Activated CD4-positive, alpha-beta T cell treated with anti-CD3 and anti-CD28 coated beads for 1 hour (primary cell): ENCODE measurements at places on chromosomes 1 and 21.

GRCh38 chr1:8359617-8360481 is 41.9 kb downstream of the SLC45A1 start:
- no peak for DNase-seq

- DNase-seq: no peak
Observed at GRCh38 chr1:37890378-37891014, 31.1 kb upstream of the MTF1 start.

GRCh38 chr1:66431999-66432398 is 102.0 kb upstream of the SGIP1 start:
- DNase-seq: no peak

DNA sequence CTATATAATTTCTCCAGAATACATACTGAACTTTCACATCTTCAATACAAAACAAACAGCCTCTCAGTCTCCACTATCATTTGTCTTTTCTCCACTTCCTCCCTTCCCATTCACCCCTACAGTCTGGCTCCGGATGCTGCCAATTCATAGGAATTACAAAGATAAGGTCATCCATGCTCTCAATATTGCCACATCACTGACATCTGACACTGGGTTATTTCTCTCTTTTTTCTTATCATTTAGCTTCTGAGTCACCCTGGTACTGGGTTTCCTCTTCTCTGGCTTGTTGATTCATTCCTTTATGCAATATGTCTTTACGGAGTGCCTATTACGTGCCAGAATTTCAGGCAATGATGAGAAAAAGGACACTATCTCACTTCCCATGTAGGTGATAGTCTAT is 3.1 kb upstream of the SH3BP5L start:
- DNase-seq: no peak

GRCh38 chr1:45492691-45493090 is 1.7 kb upstream of the TESK2 start:
- no peak for DNase-seq

DNA sequence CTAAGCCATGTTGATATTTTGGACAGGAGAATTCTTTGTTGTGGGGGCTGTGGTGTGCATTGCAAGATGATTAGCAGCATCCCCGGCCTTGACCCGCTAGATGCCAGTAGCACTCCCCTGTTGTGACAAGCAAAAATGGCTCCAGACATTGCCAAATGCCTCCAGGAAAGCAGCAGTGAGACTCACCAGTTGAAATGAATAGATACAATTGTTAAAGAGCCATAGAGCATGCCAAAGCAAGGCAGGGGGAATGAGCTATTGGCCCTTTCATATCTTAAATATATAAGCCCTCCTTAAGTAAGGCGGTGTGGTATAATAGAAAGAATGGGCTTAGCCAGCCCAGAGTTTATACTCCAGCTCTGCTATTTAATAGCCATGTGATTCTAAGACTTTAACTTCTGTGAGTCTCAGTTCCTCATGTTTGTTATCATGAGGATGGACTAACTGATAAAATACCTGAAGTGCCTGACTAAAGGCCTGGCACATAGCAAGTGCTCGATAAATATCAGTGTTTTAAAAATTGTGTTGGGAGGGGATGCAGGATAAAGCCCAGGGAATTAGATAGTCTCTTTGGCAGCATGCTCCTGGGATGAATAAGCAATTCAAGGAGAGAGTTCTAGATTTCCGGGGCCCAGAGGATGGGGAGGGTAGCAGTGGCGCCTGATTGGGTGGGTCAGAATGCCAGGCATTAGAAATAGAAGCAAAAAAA is 21.1 kb upstream of the RGS4 start:
- no peak for DNase-seq

GRCh38 chr1:35619237-35620121 is 21.8 kb downstream of the PSMB2 start:
- no peak for DNase-seq

DNA sequence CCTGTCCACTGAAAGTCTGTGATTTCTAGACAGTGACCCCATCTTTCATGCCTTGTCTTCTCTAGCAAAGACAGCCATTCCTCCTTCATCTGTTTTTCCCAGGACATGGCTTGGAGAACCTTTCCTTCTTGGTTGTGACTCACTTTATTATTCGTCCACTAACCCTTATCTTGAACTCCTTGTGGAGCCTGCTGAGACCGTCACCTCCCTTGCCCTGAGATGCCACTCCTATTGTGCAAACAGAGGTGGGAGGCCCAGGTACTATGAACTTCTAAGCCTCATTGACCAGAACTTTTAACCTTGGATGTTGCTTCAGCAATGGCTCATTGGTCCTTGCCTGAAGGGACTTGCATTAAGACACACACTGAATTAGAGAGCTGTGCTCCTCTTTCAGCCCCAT is 117.5 kb downstream of the FOXD2 start:
- DNase-seq: no peak

- no peak for DNase-seq
Observed at GRCh38 chr1:211009944-211010343, 124.0 kb downstream of the KCNH1 start.

DNA sequence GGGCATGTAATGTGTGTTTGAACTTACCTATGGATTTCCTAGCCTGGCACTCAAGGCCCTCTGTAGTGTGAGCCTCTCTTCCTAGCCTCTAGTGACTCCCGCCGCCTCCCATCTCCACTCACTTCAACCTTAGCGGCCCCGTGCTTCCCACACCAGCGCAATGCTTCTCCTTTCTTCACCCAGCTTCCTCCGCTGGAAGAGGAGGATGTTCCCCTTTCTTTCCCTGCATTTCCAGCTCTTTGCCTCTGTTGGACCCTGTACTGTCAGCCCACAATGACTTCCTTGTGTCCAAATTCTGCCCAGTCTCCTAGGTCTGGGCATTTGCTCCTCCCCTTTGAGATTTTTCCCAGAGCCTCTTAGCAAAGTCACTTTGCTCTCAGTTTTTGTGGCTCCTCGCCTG is 138.1 kb upstream of the IRF2BP2 start:
- no peak for DNase-seq

DNA sequence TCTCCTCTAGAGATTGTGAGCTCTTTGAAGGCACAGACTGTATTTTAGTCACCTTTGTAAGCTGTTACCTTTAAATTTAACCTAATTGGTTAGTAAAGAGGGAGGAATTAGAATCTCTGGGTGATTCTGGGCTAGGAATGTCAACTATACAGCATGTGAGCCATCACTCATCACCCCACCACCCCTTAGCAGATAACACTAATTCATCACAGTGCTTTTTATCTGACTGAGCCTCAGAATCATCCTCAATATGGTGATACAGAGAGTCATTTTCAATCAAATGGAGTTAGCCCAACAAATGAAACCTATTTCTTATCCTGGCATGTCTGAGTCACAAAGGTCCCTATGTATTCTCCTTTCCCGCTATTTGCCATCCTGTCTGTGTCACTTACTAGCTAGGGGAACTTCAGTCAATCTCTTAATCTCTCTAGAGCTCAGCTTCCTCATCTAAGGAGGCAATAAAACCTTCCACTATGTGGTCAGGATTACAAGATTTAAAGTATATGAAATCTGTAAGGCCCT is 13.3 kb downstream of the KCNJ10 start:
- DNase-seq: no peak

GRCh38 chr1:248373761-248374160 is 1.8 kb upstream of the OR2T6 start:
- no peak for DNase-seq

GRCh38 chr1:26171084-26172072 is at the start of gene ZNF593OS:
TSS of gene ZNF593OS (minus strand) at chr1:26171832. CDS start at chr1:26171661, 171 bp downstream.
- no peak for DNase-seq

DNA sequence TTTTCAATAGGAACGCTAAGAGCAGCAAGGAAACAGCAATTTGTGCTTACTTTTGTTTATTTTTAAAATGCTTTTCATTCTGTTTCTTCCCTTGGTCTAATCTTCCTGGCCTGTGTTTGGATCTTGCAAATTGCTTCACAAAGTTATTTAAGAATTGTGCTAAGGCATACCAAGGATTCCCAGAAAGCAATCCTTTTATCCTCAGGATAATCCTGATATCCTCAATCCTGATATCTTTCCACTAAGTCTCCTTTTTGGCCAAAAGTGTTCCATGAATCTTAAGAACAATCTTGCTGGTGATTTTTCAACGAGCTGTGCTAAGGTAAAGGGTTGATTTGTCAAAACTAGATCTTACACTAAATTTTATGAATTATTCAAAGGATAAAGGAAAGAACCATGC is 1577.9 kb downstream of the PLA2G4A start:
- DNase-seq: no peak

DNA sequence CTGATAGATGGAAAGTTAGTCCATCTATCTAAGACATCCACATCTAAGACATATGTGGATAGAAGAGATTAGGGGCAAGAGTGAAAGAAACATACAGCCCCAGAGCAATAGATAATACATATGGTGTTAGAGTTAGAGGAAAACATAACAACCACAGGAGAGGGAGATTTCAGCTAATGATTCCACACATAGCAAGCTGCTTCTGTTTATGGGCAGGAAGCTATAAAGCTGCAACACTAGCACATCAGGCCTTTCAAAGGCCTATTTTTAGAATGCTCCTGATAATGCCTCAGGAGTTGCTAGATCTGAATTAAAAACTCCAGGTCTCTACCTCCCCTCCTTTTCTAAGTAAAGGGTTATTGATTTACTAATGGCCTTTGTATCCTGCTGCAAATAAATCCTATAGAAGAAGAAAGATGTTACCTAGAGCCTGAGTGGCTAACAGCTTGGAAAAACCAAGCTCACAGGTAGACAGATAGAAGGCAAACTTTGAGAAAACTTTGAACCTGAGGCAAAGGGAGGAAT is 36.1 kb downstream of the BRINP2 start:
- DNase-seq: no peak
